ENCODE measurements at places on chromosomes 11 and 22. TPM values are rescaled to one million over a fixed set of nuclear protein-coding genes. Genes with fewer than 3 reads are reported as not detected.

APOL5 gene
- total RNA-seq, result not detected

SYCE3 gene
- total RNA-seq, result not detected

SCO2 gene
- 3.1 TPM for total RNA-seq

POLR2L gene
- 140 TPM for total RNA-seq

ACTN3 gene
- 0.16 TPM for total RNA-seq

OR8G5 gene
- not detected for total RNA-seq

RIN1 gene
- total RNA-seq, result 10.2 TPM

AIP gene
- 68.2 TPM for total RNA-seq

C11orf52 gene
- 15.6 TPM for total RNA-seq

GRCh38 chr11:128184981-128185380 is 402.4 kb downstream of the ETS1 start:
- no peak for DNase-seq

GRCh38 chr11:646214-646613 is 9.1 kb downstream of the DRD4 start:
- DNase-seq, result peak; percentile 59

DNA sequence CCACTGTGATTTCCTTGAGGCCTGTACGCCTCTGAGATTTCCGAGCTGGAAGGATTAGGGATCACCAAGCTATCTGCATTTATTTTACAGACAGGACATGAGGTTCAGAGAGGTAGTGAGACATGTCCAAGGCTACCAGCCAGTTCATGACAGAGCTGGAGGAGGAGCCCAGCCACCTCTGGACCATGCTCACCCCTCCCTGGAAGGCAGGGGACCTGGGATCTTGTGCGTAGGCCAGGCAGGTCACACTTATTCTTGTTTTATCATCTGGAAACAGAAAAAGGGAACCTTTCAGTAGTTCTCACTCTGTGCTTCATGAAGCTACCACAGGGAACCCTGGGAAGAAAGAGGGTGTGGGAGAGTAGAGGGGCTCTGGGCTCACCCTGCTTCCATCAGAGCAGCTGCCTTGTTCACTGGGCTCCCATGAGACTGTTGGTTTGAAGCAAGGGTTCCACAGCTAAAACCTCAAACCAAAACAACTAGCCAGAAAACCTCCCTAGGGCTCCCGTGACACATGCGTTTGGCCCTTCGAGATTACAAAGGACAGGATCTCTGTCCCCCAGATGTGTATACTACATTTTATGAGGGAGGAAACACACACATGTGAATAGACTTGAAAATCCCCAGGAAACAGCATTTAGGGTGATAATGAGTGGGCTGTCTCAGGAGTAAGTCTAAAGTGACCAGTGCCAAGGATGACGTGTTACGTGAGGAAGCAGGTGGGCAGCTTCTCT is 106.4 kb downstream of the DSCAML1 start:
- DNase-seq, result no peak

DNA sequence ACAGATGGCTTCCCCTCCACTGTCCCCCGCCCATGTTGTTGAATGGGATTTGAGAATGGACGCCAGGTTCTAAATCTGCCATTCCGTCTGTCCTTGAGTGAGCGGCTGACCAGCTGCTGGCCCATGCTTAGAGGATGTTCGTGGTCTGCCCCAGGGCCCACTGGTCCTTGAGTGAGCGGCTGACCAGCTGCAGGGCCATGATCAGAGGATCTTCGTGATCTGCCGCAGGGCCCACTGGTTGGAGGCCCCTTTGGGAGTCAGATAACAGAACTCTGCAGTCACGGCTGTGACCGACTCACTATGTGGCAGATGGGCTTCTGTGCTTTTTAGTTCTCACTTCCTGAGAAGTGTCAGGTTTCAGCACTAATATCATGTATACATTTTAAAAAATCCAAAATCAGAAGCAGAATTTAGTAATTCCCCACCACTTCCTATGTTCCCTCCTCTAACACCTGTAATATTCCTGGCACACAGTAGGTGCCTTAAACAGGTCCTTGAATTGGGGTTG is 54.1 kb downstream of the MICAL3 start:
- no peak for DNase-seq

- DNase-seq, result no peak
Observed at GRCh38 chr11:64291752-64292459, 804 bp downstream of the KCNK4 start.

DNA sequence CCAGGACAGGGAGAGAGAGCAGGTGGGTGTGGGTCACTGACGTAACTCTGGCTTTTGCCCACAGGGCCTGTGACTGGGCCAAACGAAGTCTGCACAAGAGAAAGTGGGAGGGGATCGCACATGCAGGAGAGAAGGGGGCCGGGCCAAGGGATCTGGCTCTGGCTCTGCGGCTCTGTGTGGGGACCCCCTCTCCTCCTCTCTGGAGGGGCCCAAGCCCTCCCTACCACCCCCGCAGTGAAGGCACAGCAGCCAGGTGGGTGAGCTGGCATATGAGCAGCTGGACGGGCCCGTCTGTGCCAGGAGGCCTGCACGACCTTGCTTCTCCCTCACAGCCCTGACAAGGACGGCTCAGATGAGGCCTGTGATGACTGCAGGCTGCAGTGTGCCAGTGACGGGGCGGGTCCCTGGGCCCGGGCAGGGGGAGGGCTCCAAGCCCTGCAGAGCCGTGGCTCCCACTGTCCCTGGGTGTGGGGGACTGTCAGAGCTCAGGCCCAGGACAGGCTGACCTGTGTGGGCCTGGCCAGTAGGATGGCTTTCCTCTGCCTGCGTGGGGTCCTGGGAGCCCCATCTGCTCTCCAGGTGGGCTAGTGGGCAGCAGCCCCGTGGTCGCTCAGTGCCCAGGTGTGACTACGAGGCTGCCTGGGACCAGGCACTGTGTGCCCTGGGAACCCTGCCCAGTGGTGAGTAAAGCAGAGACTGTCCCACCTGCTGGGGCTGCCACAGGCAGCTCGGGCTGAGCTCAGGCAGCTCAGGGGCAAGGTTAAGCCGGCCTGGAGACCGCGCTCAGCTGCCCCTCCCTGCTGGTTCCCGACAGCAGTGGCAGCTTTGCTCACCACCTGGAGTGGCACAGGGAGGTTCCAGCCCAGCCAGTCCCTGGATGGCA is 22.2 kb downstream of the MRGPRG start:
- no peak for DNase-seq

DNA sequence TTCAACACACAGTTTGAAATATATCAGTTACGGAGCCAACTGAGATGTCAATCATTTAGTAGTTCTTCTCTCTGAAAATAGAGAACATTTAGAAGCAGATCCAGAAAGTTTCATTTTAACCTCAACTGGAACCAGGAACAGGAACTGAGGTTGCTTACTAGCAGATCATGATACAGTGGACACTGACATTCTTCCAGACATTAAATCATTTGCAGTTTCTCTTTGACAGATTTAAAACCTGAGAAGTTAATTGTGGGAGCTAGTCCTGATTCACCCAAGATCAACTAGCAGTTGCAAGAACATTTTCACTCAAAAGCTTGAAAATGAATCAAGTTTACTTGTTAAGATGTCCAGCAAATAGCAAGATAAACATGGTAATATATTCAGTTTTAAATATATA is 135.4 kb downstream of the SLC17A6 start:
- DNase-seq, result no peak

GRCh38 chr11:80118073-80118472 is 677.2 kb upstream of the TENM4 start:
- no peak for DNase-seq

Data from left lung (tissue), 14 donors.